Brain microvascular endothelial cell (primary cell): ENCODE measurements at places on chromosomes 3 and 15.
A peak's percentile ranks its signal among the peaks of the same experiment; 100 is the strongest.

- DNase-seq = peak; percentile 18
Observed at GRCh38 chr15:64224511-64224910, 61.7 kb upstream of the PPIB start.

GRCh38 chr3:194446172-194446571 lies 40.6 kb downstream of the ATP13A3 start:
- no peak for DNase-seq

GRCh38 chr15:25736461-25736860 lies 126.7 kb downstream of the ATP10A start:
- DNase-seq = no peak

DNA sequence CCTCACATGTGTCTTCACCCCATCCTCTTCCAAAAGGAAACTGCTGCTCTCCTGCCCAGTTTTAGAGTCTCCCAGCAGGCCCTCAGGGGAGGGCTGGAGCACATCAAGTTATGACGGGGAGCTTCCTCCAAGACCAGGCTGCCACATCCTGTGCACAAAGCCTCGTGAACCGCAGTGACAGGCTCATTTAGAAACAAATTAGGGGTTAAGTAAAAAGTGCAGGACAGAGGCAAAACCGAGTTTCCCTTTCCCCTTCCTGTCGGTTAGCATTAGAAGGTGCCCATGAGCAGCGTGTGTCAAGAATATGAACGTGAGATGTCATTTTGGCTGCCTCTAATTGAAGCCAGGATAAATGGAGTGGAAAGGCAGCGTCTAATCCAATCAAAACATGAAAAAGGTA lies 199.7 kb downstream of the ARRDC4 start:
- DNase-seq = no peak

- DNase-seq = peak; percentile 56
Observed at GRCh38 chr3:33277193-33277882, at the start of gene FBXL2. FBXL2 (plus strand) TSS chr3:33277442; CDS start chr3:33277513, 71 bp downstream.

GRCh38 chr15:47803767-47804166 lies 86.5 kb downstream of the SEMA6D start:
- no peak for DNase-seq

DNA sequence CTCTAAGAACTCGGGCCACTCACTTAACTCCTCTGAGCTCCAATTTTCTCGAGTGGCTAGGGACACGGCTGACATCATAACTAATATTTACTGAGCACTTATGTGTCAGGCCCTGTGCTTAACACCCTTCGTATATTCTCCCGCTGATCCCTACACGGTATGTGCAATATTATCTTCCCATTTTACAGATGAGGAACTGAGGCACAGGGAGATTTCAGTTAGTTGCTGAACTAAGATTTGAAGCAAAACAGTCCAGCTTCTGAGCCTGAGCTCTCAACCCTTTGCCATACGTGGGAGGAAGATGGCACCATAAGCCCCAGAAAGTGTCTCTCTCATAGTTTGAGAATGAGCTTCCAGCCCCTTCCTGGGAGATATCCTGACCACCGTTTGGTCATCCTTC lies 19.6 kb downstream of the FAH start:
- DNase-seq = no peak

DNA sequence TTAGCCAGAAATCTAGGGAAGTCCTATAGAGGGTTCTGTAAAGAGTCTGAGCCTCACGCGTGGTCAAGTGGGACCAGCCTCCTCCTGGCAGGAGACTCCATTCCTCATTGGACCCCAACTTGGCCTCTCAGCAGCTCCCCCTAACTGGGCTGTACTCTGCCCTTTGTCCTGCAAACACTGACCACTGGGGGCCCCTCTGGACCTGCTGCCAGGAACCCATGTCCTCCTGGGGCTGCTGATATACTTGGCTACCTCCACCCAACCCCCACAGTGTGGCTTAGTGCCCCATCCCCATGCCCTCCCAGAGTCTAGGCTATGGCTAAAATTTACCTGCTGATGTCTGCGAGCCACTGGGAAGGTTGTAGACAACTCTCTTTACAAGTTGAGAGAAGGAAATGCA lies 62.7 kb downstream of the UBP1 start:
- DNase-seq = no peak

DNA sequence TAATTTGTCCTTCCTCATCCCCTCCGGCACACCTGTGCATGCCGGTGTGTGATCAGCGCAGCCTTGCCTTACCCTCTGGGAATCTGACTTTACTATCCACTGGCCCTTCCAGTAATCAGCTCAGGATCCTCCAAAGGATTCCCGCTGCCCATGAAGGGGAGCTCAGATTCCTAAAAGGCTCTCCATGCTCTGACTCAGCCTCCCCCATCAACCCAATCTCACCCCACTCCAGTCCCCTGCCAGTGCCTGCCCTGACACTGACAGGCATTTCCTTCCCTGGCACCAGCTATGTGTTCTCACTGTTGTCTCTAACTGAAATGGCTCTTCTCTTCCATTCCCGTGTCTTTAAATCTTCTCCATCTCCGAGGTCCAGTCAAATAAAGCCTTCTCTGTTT lies 7.3 kb upstream of the BCL2A1 start:
- no peak for DNase-seq

DNA sequence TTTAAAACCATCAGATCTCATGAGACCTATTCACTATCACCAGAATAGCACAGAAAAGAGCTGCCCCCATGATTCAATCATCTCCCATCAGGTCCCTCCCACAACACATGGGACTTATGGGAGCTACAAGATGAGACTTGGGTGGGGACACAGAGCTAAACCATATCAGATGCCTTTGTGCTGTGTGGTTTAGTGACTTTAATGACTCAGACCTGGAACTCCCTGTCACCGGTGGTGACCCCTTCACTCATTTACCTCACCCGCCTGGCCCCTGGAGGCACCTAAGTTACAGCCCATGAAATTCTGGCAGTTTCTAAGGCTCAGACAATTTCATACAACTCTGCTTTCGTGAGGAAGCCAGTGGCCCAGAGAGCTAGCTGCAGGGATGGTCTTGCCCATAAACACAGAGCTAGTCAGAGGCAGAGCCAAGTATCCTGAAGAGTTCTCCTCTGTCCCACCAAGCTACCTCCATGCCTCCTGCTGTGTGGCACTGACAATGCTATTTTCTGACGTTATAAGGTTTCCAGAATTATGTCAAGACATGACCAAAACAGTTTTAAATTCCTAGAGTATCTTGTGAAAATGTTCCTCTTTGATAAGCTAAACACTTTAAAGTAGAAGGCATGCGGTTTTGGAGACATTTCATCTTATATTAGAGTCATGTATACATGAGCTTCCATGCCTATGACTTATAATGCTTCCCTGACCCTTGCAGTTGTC lies 231.1 kb upstream of the IL12A start:
- no peak for DNase-seq
